ENCODE measurements at places on chromosomes 1 and 21.

DNA sequence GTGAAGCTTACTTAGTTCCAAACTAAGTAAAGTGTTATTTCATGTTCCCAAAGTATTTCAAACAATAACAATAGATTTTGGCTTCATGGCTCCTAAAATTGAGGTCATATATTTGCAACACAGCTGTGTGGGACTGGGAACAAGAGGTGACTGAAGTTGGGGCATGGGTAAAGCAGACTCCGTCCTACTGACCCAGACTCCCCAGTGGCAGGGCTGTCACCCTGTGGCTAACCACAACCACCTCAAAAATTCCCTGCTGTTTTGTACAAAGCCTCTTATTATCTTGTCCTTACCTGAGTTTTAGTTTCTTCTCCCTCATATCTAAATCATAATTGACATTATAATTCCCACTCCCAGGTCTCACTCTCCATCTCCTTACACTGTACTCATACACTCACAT lies 117.6 kb downstream of the PTGER3 start:
- no peak for DNase-seq

DNA sequence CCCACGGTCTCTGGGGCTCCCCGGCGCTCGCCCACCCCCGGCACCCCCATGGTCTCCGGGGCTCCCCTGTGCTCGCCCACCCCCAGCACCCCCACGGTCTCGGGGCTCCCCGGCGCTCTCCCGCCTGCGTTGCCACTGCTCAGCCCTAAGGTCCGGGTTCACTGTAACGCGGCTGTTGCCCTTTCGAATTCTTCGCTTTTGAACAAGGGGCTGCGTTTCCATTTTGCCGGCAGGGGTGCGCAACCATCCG lies 5.2 kb upstream of the FTCD start:
- no peak for DNase-seq

GRCh38 chr1:223041481-223041880 lies 101.6 kb downstream of the TLR5 start:
- no peak for DNase-seq

DNA sequence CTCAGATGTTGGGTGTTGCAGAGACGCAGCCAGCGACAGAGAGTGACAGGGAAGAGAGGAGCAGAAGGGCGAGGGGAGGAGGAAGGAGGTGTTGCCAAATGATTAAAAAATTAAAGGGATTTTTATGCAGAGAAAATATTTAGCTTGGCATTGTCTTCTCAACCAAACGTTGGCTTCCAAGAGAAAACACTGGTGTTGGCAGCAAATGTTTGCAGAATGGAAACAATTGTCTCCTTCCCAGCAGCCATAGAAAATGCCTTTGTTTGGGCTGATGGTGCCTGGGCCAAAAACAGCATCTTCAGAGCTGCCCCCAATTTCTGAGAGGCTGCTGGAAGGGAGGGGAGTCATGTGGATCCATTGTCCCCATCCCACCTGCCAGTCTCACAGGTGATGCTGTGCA lies 29.7 kb upstream of the GRIK3 start:
- no peak for DNase-seq

GRCh38 chr1:88878731-88879130 lies 12.6 kb downstream of the GTF2B start:
- no peak for DNase-seq

DNA sequence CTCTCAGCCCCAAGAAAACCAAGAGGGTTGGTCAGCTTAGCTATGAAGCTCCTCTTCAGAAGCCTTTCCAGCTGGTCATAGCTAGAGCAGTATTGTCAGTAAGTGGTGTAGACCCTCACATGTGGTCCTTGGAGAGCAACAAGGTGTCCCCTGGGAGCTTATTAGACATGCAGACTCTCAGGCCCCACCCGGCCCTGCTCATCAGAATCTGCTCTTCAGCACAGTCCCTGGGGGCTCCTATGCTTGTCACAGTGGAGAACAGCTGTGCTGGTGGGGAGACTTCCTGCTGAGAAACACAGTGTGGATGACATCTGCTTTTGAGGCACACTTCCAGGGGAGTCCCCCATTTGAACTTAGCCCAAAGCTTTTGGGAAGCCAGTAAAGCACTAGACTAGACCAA lies 21.9 kb upstream of the NEK2 start:
- no peak for DNase-seq

- no peak for DNase-seq
Measured at GRCh38 chr1:51303751-51304251, 26.6 kb downstream of the TTC39A start.

DNA sequence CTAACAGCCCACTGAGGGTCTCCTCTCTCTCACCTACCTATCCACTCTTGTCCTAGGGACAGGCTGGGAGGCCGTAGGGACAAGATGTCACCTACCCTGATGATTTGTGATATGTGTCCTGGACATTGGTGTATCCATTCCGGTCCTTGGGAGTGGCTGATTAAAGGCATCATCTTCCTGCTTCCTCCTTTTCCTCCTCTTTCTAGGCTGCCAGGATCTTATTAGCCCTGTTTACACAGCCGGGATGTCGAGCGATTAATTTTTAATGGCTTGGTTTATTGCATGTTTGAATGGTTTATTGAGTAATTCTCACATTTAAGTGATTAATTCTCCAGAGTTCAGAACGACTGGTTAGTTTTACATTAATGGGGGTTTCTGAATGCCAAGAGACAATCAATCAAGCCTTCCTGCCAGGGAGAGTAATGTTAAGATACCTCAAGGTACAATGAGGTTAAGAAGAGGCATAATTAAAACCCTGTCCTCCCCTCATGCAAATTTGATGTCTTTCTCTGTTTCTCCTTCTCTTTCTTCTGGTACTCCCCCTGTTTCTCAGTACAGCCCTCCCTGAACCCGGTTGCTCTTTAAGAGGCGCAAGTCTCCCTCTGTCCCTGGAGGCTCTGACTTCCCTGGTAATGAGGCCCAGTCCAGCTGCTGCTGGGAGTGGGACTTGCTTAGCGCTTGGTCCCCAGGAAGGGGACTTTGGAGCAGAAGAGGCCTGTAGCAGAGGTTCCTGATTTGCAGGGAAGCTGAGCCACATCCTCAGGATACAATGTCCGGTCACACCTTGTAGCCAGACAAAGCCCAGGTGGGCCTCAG lies 50.9 kb downstream of the ACTL8 start:
- DNase-seq = no peak

- no peak for DNase-seq
Measured at GRCh38 chr1:209789245-209789644, 4.9 kb upstream of the C1orf74 start.

GRCh38 chr1:225777058-225777582 lies 506 bp upstream of the SRP9 start:
- no peak for DNase-seq

DNA sequence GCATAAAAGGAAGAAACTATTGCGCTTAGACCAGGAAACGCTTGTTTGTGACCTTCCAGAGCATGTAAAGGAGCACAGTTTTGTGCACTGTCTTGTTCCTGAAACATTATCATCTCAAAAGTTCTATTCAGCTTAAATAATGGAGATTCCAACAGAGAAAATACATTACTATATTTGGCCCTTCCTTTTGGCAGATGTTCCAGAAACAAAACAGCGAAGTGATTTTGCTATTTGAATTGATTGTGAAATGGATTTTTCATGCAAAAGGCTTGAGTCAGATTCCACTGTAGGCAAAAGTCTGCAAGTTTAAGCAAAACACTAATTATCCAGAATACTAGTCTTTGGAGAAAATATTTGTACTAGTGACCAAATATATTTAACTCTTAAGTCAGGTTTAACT lies 80.3 kb upstream of the PTBP2 start:
- DNase-seq = no peak

- DNase-seq = no peak
Measured at GRCh38 chr1:188903241-188903640, 1574.4 kb downstream of the BRINP3 start.

- DNase-seq = no peak
Measured at GRCh38 chr1:174982971-174983689, 16.6 kb upstream of the CACYBP start.

- no peak for DNase-seq
Measured at GRCh38 chr1:76746206-76746605, 121.1 kb upstream of the ST6GALNAC5 start.

DNA sequence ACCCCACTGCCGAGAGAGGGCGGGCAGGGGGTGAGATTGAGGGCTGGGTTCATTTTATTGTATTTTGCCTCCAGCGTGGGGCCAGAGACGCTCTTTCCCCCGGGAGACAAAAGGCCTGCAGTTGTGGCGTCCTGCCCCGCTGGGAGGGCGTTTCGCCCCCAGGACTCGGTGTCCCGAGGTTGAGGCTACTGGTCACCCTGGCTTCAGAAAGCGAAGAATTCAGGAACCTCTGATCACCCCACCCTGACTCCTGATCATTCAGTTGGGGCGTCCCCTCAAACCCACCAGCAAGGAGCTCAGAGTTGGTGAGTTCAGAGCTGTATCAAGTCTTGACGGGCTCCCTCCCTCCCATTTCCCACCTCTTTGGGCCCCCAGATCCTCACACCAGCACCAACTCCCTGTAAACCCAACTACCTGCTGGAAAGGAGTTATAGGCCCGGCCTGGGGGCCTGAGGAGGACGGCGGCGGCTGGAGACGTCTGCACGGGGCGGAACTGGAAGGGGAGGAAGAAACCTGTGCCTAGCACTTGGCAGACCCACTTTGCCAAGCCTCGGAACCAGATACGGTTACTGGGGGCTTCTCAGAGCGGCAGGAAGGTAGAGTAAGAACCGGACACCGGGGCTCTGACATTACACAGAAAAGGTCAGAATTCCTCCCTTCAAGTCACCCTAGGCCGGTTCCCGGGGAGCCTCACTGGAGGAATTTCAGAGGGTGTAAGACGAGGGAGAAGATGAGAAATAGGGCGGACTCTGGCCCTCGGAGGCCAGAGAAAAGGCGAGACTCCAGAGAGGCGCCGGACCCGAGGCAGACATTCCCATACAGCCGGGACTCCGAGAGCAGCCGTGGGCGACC lies 761 bp upstream of the PAX7 start:
- DNase-seq = no peak

GRCh38 chr1:226310637-226311195 lies 1.8 kb upstream of the LIN9 start:
- DNase-seq = no peak

- no peak for DNase-seq
Measured at GRCh38 chr1:44947063-44947773, 39.2 kb downstream of the EIF2B3 start.

DNA sequence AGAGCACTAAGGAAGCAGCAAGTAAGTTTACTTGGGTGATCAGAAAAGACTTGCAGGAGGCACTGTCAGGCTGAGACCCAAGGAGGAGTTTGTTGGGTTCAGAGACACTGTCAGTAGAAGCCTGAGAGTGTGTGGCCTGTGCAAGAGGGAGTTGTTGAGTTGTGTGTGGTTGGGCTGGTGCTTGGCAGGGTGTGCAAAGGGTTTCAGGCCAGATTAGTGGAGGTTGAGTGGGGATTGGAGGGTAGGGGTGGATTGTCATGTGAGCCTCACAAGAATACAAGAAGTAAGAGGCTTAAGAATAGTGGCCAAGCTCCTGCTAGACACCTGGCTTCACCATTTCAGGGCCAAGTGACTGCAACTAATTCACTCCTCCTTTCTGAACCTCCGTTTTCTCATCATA lies 8.9 kb upstream of the KIF21B start:
- DNase-seq = no peak

GRCh38 chr1:14261395-14261794 lies 337.1 kb upstream of the KAZN start:
- DNase-seq = no peak

- DNase-seq = no peak
Measured at GRCh38 chr21:32347977-32348376, 44.8 kb downstream of the URB1 start.

DNA sequence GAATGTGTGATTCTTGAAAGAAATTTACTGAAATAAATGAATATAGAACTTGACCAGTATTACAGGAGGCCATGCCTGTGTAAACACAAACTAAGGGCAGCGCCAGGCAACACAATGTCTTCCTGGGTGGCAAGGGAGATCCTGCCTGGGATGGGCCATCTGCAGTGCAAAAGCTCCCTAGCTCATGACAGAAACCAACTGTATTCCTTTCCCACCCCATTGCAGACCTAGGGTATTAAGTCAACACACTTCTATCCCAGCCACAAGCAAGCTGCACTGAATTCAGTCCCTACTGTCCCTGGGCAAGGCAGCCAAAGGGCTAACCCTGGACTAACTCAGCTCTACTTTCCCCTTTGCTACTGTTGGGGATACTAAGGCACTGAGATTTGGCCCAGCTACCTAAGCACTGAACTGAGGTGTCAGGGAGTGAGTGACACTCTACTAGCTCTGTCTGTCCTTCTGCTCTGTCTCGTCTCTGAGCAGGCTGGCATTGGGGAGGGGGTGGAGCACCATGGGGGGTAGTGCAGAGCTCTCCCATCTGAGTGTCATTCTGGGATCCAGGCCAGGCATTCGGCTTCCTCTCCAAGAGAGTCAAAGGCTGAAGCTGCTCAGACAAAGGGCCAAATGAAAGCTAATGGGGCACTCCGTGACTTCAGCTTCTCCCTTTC lies 2.5 kb downstream of the INKA2 start:
- DNase-seq = no peak

DNA sequence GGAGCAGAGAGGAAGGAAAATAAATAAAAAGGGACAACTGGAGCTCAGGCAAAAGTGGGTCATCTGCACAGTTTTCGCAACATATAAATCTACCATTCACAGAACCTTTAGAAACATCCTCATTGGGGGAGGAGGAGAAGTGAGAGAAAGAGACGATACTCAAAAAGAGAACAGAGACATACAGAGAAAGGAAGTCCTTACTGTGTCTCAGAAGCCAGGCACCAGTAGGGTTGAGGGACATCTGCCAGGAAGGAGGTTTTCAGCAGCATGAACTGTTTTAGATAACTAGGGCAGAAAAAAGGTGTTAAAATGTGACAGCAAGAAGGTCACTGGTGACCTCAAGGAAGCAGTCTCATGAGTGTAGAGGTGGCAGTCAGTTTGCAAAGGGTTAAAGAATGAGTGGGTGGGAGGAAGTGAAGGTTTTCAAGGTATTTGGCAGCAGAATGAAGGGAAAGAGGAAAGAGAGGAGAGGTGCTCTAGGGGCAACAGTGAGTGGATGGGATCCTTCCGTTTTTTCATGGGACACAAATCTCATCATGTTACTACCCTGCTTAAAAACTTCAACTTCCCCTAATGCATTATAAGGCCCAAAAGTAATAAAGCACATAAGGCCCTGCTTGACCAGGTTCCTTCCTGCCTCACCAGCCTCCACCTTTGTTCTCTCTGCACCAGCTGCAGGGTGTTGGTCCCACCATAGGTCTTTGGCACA lies 9.5 kb downstream of the JAK1 start:
- DNase-seq = no peak

- DNase-seq = no peak
Measured at GRCh38 chr1:56578963-56579875, at the start of gene PLPP3. Gene PLPP3 (minus strand): TSS chr1:56579563. CDS start chr1:56579016, 547 bp downstream.

DNA sequence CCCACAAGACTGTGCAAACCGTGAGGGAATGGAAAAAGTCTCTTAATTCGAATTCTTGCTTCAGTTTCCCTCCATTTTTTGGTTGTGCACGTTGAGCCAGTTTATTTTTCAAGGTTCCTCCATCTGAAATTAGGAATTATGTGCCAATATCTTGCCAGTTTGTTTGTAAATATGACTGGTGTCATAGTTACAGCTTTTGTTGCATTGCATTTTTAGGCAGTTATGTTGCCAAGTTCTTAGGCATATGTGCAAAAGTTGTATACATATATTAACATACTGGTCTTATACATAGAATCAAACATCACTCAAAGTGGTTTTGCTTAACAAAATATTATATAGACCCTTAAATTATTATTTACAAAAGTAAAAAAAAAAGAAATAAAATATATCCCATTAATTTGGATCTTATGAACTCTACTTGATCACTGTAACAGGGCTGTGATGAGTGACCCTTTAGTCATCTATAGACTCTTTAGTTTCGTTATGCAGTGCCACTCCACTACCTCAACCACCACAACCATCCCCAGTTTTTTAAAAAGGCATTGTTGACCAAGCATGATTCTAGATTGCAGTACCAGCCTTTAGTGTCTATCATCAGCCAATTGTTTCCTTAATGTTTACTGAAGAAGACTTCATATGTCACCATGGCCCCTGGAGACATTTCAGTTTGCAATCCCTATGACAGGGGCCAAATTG lies 20.9 kb upstream of the DYNLT5 start:
- DNase-seq = no peak

Measured in effector CD8-positive, alpha-beta T cell (primary cell).